Stimulated activated naive CD4-positive, alpha-beta T cell treated with Interleukin-2 at 50 U/mL for 16 hours (primary cell): ENCODE measurements at places on chromosomes 16 and 17.

DNA sequence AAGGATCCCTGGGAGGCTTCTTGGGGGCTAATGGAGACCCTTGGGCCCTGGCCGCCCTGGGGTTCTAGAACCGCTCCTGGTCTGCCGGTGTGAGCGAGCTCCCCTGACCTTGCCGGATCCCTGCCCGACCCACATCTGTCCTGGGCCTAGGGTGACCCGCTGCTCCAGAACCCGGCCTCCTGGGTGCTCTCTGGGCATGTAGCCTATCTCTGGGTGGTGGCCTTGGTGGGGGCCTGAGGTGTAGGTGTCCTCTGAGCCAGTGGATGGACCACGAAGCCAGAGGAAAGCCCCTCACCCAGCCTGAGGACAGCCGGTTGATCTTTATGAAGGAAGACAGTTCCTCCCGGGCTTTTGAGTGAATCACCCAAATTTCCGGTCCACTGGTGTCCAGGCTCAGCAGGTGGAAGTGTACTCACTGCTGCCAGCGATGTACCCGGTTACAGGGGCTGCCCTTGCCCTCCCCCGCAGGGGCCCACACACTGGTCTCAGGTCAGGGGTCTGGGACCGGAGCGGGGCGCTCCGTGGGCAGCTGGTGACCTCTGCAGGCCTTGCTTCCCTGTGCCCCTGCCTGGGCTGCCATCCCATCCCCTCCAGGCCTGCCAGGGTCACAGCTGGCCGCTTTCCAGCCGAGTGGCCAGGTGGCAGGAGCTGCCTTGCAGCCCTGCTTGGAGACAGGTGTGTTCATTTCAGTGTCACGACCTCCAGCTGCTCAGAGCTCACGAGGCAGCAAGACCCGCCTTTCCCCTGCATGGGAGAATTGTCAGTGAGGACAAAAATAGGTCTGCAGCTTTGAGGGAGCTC is 10.5 kb upstream of the GSE1 start:
- DNase-seq = no peak

- no peak for DNase-seq
These were observed 50.6 kb downstream of the SPECC1 start for GRCh38 chr17:20059728-20060188.

DNA sequence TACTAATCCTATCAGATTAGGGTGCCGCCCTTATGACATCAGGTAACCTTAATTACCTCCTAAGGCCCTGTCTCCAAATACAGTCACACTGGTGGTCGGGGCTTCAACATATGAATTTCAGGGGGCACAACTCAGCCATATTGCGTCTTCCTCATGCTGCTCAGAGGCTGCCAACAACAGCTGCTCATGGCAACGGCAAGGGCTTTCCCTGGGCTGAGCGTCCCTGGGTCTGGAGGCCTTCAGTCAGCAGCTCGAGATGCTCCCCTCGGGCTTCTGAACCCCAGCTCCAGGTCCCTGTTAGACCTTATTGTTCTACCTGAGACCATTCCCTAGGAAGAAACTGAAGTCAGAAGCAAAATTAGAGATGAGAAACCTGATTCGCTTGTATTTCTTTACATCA is 157.2 kb downstream of the TMEM132E start:
- DNase-seq = no peak

DNA sequence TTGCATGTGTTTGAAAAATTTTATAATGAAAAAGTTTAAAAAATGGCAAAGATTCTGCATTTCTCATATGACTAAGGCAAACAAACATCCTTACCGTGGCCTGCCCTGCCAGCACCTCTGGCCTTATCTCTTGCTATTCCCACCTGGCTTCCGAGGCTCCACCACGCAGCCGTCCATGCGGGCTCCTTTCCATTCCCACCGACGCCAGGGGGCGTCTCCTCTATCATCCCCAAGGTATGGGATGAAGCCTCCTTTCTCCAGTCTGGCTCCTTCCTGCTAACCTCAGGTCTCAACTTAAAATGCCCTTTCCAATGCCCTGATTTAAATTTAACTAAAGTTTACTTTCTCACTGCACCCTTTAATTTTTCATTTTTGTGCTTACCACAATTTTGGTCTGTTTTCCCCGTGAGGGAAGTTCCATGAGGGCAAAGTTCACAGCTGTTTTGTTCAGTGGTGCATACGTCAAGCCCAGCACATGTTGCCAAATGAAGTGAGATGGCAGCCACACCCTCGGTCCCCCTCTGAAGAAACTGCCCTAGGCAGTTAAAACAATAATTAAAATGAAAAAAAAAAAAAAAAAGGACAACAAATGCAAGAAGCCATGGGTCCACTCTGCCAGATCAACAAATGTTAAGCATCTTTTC is 13.3 kb upstream of the SDK2 start:
- no peak for DNase-seq

- no peak for DNase-seq
These were observed 54.8 kb upstream of the SEC14L1 start for GRCh38 chr17:77085926-77086432.

GRCh38 chr16:7335991-7336634 is 3.5 kb downstream of the RBFOX1 start:
- DNase-seq = no peak

- no peak for DNase-seq
These were observed 28.2 kb upstream of the CLEC18B start for GRCh38 chr16:74449470-74449869.

- DNase-seq = no peak
These were observed at the start of gene TRIM72 for GRCh38 chr16:31213877-31214707. TSS of gene TRIM72 (plus strand) at chr16:31214119. CDS start at chr16:31214739, 620 bp downstream.

- no peak for DNase-seq
These were observed 3.4 kb downstream of the AHSP start for GRCh38 chr16:31531096-31531495.

DNA sequence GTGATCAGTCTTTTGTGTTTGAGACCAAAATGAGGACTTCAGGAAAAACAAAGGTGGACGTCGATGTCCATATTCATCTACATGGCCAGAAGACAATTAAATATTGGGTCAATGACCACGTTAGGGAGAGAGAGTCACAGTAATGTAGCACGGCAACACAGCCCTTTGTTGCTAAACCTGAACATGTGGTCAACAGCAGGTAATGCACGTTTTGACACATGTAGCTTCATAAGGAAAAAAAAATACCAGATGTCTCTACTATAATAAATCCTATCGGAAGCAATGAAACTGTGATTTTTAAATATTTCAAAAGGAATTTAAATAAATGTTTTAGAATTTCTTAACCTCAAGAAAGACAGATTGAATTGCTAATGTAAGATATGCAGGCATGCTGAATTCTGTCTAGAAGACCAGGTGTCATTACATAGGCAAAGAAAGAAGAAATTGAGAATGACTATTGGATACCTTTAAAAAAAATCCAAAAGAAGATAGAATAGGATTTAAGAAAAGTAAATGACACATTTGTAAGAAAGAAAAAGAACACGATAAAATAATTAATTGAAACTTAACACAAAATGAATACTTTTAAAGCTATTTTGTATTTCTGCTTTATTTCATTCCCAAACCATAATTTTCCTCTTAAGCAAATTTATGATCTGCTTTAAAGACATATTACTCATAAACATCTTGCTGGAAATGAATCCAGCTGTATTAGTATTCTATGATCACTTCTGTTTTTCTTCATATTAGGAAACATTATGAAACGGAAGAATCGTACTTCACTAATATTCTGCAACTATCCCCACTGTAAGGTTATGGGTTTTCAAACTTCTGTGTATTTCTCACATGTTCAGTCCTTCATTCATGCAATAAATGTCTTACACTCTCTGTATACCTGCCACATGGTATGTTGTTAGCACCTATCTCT is 30.1 kb downstream of the ABCA8 start:
- DNase-seq = no peak

- DNase-seq = peak; percentile 37
These were observed 1.7 kb upstream of the PGAP6 start for GRCh38 chr16:383326-384051.

DNA sequence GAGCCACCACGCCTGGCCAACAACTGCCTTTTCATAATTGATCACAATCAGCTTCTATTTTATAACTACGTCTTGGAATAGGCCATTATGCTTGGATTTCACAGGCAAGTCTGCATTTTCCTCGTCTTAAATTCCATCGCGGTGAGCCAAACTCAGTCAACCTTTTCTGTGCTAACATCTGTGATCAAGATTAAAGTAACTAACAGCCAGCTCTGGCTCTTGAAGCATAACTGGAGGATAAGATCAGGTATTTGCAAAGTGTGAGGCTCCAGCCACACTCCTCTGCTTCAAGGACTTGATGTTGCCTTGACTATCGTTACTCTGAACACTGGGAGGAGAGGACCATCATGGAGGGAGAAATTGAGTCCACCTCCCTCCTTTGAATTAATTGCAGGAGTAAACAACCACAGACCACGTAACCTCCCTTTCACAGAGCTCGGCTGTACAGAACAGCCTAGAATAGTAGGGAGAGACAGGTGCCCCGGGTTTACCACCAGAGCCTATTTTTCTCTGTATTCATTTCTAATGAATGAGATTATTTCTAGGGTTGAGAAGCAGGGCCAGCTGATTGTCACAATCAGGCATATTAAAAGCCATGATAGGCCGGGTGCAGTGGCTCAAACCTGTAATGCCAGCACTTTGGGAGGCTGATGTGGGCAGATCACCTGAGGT is 143.0 kb downstream of the XYLT1 start:
- no peak for DNase-seq

DNA sequence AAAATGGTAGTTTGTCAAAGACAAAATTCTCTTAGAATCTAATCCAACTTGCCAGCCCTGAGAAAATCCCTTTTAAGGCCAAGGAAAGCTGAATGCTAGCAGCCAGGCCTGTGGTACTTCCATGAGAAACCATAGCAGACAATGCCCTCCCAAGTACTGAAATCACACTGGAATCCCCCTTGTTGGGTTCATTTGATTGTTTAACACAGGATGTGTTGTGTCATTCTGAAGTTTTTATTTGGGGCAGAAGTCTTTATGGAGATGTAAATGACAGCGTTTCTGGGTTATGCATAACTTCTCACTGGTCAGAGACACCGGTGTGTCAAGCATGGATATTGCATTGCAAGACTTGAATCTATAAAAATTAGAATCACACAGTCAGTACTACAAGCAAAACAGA is 6.0 kb upstream of the ARL2BP start:
- DNase-seq = no peak

DNA sequence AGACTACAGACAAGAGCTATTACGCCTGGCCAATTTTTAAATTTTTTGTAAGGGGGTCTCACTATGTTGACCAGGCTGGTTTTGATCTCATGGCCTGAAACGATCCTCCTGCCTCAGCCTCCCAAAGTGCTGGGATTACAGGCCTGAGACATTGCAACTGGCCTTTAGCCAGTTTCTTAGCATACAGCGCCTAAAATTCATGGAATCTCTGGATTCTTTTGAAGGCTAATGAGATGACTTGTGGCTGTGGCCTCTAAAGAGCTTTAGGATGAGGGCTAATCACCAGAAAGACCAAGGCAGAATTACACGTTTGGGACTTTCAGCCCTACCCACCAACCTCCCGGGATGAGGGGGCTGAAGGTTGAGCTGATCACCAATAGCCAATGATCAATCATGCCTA is 34.6 kb downstream of the AKAP10 start:
- no peak for DNase-seq

GRCh38 chr16:8631818-8632465 is 10.4 kb downstream of the METTL22 start:
- no peak for DNase-seq

GRCh38 chr17:7477392-7478275 is 1.8 kb downstream of the ZBTB4 start:
- no peak for DNase-seq

DNA sequence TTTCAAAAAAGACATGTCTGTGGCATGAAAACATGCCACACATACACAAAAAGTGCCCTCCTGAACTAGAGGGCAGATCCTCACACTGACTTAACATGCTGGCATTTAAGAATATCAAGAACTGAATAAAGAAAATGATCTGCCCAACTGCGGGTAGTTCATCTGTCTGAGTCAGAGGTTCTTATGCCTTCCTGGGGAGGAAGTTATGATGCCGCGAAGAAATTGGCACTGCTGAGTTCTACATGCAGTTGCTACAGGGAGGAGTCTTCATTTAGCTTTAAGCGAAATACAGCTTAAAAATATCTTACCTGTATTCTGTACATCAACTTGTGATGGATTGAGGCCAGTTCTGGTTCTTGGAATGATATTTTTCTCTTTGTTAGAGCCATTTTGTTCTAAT is 6.3 kb downstream of the ALDH3A2 start:
- no peak for DNase-seq

DNA sequence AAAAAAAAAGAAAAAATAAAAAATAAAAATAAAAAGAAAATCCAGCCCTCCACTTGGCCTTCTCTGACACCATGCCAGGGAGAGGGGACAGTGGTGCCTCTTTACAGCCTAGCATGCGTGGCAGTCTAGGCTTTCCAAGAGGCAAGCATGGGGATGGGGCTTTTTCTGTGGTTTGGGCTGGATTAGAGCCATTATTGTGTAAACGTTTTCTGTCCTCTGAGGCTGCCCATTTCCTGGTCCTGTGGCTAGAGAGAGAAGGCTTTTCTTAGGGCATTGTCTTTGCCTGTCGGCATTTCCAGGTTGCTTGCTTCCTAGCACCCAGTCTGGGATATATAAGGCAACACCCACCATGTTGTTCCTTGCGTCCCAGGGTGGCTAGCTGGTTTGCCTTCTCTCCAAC is 2.7 kb upstream of the DHRS7B start:
- no peak for DNase-seq

DNA sequence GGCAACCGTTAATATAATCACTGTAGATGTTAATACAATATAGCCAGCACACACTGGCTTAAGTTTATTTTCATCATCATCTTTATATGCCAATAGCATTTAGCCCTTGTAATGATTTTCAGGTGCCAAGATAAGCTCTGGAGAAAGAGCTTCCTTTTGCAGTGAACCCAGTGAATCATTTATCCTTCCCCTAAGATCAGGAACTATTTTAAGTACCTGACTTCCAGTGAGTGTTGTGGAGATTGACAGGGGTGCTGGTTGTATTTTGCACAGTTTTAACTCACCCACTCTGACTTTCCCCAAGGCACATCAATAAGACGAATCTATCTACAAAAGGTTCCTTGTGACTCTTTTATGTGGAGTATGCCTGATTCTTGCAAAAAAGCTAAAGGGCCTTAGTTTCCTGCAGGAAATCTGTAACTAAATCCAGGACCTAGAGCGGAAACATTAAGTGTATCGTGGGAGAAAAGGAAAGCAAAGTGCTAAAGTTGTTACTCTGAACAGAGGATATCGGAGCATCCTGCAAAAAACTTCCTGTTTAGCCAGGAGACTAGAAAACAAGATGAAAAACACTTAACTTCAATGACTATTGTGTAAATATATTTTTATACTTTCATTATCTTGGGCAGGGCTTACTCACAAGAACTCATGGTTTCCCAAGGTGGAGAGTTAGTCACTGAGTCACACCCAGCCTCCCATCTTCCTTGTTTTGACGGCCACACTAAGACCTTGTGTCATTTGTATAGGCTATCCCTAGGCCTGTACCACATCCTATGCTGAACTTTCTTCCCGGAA is 183.6 kb downstream of the MAP2K6 start:
- no peak for DNase-seq

DNA sequence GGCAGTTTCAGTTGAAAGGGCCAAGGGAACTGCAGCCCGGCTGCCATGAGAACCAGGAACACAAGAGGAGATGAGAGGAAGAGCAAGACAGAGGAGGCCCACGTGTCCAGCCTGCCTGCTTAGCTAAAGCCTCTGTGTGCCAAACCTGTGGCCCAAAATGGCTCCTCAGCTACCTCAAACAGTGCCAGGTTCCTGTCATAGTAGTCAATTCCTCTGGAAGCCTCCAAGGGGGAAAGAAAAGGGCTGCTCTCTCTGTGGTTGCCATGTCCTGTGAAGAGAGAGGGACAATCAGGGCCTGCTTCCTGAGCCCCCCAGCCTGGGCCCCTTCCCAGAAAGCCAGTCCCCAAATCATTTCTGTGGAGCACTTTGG is 5.2 kb downstream of the SLC12A4 start:
- DNase-seq = no peak

GRCh38 chr16:59039066-59039720 is 305.1 kb upstream of the GOT2 start:
- no peak for DNase-seq
